M059J (cell line): ENCODE measurements at places on chromosomes 3 and 15. TPM values are rescaled to one million over a fixed set of nuclear protein-coding genes. Genes with fewer than 3 reads are reported as not detected.

ISLR gene
- not detected in 2 replicates for total RNA-seq

EPHA3 gene
- total RNA-seq: 0.20 TPM in 1 of 2 replicates, not detected in the other

GOLGA8S gene
- total RNA-seq: not detected in 2 replicates

TMCC1 gene
- total RNA-seq: 6.8 and 10.1 TPM in 2 replicates

STXBP5L gene
- 0.07 TPM in 1 of 2 replicates, not detected in the other for total RNA-seq

GOLGA6L10 gene
- 0.07 and 0.25 TPM in 2 replicates for total RNA-seq

DNA sequence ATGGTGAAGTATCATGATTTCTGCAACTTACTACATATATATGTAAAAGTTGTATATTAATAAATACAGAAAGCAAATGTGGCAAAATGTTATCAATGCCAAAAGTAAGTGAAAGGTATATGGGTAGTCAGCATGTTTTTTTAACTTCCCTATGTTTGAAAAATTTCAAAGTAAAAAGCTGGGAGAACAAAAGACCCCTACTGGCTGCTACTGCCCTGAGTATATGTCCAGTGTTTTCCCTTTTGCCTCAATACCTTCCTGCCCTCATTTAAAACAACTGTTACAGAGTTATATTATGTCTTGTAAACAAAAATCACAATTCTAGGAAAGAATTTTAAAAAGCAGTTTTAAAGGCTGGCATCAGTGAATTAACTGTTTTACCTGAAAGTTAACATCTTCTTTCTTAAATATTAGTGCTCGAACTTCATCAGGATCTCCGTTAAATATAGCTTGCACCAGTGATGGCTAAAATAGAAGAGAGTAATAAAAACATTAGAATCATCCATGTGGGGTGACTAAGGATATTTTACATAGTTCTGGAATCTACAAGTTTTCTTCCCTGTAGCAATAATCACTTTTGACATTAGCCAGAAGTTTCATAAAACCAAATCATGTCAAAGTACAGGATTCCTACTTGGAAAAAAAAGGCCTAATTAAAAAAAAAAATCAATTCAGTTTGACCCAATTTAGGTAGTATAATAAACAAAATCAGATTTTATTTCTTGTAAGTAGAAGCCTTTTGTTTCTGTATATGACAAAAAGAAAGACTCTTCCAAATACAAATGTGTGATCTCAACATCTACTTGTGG is 2.7 kb downstream of the ANKRD28 start:
- peak; percentile 41 for DNase-seq

DNA sequence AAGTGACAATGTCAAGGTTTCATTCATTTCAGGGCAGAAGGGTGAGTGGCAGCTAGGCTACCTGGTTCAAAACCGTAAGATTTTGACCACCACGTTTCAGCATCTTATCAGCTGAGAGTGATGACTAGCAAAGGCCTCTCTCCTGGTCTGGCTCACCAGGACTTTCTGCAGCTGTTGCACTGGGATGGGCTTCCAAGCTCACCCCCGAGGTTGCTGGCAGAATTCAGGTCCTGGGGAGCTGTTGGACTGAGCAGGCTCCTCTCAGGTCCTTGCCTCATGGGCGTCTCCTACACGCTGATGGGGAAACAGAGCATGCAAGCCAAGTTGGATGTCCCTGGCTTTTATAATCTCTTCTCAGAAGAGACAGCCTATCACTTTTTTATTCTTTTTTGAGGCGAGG is 88.8 kb upstream of the RNU6-1 start:
- no peak for DNase-seq

- no peak for DNase-seq
Observed at GRCh38 chr3:52210550-52211046, 12.6 kb downstream of the ALAS1 start.

DNA sequence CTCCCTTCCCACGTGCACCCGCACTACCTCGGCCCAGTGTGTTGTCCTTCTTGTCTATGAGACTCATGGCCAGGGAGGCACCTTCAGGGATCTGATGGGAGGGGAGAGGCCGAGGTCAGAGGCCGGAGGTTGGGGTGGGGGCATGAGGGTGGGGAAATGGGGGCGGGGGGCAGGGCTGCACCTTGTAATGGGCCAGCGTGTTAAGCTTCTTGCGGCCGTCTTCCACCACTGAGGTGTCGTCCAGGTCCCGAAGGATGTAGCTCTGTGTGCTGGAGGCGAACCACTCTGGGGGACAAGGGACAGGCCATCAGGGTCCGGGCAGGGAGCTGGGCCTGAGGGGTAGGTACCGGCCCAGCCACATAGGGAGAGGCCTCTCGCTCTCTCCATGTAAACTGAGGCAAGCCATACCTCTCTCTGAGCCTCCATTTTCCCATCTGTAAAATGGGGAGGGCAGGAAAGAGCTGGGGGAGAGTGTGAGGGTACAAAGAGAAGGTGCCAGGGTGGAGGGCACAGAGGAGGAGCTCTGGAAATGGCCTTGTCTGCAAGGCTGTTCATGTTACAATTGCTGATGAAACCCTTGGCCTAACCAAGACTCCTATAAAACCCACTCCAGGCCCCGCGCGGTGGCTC is 18.8 kb downstream of the H1-8 start:
- no peak for DNase-seq

- DNase-seq: no peak
Observed at GRCh38 chr3:196640297-196641018, 964 bp downstream of the NRROS start.

DNA sequence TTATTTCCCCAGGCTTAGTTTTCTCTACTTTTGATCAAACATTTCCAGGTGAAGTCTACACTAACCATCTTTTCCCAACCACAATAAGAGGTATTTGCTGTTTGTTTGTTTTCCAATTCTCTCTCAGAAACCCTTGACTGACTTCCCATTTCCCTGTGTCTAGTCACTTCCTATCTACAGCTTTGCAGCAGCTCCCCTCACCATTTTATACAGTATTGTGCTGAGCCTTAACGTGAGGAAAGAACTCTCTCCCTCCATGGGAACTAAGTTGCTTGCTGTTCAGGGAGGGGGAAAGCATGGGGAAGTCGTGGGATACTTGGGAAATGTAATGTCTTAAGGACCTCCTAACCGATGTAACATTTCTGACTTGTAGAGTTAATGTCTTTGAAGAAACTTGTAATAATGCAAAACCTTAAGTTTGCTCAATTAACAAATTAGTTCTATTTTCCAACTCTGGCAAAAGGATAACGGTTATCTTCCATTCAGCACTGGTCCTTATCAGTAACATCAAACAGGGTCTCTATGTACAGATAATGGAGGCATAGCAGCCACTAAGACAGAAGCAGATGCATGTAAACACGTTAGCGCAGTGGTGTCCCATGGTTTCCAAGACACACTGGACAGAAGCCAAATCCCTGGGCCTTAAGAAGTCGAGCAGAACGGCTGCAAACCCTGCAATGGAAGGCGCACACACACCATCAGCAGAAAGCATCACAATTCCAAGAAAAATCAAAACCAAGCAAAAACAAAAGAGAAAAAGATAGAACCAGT is 39.7 kb downstream of the NPTN start:
- DNase-seq: no peak

DNA sequence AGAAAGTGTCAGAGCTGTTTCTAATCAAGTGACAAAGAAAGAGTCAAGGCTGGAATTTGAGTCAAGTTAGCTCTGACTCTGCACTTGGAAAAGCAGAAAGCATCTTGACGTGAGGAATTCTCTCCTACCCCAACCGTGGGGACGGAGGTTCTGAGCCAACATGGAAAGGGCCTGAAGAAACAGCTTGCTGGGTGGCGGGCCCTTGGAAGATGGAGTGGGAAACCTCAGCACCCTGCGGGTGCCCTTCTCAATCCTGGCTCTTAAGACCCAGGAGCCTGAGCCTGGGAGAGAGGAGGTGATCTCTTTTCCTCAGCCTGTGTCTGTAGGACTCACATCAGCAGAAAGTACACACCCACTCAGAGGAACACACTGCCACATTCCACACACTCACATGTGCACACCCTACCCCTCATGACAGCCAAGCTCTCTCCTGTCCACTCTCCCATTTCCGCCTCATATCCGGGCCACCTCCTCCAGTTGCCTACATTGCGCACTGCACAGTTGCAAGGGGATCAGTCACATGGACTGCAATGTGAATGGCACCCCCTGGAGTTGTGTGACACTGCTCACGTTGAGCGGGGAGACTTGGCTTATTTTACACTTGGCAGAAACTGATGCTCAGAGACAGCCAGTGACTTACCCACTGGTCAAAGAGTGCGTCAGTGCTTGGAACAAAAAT is 101.5 kb upstream of the SLC6A6 start:
- DNase-seq: no peak

- peak; percentile 65 for DNase-seq
Observed at GRCh38 chr15:92541291-92542200, 114.0 kb downstream of the FAM174B start.

DNA sequence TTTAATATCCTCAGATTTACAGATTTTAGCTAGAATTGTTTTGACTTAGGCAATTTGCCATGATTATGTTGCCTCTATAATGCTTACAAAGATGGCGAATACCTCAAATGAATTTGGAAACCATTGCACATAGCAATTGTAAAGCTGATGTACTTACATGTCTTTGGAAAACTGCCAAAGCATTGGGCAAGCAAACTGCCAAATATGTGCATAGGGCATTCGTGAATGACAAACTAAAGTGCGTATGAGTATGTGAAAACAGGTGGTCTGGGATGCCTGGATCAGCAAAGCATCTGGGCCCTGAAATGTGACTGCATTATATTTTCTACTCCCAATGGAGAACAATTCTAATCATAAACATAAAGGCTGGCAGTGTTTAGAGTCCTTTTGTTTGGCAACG is 445.3 kb upstream of the ROBO1 start:
- DNase-seq: no peak

DNA sequence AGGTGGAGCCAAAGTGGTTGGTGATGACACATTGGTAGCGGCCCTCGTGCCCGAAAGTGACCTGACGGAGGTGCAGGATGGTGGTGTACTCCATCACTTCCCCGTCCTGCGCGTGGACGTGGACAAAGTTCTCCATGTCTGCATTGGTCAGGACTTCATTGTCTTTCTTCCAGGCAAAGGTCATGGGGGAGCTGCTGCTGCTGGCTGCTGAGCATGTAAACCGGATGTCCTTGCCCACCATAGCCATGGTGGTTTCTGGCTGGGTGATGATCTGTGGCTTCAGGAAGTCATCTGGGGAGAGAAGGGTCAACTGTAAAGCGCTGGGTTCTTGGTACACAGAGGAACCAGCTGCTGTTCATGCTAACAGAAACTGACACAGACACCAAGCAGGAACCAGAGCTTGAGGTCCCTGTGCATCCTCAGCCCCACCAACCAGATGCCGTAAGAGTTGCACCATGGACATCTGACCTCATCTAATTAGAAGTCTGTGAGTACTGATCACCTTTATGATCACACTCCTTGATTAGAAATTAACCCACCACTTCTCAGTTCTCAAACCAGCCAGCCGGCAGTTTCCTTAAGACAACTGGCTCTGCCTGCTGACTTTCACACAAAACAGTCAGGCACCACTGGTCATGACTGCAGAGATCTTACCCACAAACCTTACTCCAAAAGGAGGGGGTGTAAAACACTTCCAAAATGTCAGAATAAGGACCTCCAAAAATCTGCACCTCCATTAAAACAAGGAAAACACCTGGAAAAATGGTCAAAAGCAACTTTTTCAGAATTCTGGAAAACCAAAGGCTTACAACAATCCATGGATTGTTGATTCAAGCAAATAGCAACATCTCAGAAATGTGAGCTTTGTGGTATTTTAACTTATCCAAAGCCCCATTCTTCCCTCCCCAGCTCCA is 114.6 kb downstream of the LRIG1 start:
- no peak for DNase-seq

DNA sequence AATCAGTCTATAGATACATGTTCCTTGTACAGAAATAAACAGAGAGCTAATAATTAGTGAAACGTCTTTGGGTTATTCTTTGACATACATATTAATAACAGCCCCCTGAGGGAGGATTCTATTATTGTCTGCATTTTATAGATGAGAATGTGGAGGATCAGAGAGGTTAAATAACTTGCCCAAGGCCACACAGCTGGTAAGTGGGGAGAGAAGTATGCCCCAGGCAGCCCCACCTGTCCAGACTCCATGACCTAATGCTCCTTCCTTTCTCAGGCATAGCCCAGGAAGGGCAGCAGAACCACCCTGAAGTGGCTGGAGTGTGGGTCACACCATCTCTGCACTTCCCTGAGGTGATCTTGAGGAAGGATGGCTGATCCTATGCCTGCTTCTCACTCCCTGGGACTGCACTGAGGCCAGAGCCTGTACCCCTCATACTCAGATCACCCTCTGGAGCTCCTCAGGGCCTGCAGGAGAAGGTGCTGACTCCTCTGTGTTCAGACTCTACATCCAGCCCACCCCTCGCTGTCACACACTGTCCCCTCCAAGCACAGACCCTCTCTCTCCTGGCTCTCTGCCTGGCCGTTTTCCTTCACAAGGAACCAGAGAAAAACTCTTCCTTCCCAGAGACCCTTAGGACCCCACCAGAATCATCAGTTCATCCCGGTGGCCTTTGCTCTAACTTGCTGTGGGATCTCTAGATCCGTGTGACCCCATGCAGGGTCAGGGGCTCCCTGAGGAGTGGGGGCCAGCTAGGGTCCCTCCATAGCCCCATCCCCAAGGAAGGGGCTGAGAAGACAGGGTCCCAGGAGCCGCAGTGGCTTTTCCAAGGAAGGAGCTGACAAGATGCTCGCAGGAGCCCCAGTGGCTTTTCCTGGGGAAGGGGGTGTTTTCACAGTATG is 4.4 kb upstream of the HHATL start:
- DNase-seq: no peak

- DNase-seq: no peak
Observed at GRCh38 chr3:112117841-112118571, 15.0 kb downstream of the GCSAM start.

DNA sequence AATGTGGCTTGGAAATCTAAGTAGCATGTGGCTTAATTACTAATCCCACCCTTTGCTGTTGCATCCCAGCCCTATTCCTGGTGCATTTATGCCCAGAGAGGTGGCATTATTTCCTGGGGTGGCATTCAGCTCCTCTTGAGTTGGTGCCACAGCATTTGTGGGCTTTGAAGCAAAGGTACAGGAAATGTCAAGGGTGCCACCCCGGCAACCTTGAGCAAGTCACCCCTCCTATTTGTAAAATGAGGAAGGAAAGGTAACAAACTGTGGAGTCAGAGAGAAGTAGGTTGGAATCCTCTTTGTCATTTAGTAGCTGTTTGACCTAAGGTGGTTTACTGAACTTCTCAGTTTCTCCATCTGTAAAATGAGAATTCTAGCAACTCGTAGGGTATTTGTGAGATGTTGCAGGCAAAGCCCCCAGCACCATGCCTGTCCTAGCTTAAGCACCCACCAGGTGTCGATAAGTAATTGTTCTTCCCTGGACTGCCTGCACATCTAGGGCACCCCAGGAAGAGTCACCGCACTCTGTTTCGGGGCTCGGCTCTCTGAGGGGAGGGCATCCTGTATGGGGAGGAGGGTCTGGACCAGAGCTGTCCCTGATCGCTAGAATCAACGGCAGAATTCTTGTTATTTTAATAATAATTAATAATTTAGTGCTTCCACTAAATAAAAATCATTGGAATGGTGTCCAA is 17.1 kb downstream of the ISG20 start:
- DNase-seq: no peak

DNA sequence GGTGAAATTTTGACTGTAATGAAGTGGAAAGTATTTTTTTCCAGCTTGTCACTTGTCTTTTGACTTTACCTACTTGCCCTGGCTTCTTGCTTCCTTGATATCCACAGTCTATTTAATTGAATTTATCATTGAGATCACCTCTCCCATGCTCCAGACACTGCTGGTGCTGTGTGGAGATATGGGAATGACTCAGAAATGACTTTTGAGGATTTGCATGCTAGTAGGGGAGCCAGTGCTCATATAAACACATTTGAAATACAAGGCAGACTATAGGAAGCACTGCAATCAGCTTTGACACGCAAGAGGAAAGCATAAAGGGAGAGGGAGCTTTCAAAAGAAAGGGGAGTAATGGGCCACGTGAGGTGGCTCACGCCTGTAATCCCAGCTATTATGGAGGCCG is 7.3 kb upstream of the TRPM1 start:
- DNase-seq: peak; percentile 35
